Activated CD8-positive, alpha-beta memory T cell treated with anti-CD3 and anti-CD28 coated beads for 1 hour (primary cell): ENCODE measurements at places on chromosomes 3 and 15.

DNA sequence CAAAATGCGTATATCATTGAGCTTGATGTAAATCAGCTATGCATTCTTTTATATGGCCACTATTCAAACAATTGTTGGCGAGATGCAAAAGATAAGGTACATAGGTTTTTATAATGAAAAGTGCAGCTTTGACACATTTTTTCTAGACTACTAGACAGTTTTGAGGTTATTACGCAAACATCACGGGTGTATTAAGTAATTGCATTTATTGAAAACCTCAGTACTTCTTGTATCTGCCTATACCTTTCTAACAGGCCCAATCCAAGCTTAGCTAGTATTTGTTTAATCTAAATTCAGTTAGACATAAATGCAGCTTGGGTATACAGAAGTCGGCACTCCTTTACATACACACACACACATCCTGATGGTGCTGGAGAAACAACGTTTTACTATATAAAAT is 2.7 kb downstream of the SPESP1 start:
- no peak for DNase-seq

DNA sequence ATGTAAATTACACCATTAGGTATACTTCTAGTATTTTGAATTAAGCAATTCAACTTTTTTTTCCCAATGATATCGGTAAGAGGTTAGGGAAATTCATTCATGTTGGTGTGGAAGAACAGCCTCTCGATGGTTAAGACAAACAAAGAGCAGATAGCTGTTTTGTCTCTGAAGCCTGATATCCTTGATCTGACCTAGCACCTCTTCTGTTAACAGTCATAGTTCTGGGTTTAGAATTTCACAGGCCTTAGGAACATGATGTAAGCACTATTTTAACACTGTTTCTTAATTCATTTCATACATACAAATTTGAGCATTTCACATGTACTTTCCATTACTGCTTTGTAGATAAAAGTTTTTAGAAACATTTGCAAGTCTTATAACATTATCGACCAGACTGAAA is 367.5 kb upstream of the ZNF385D start:
- DNase-seq = no peak

DNA sequence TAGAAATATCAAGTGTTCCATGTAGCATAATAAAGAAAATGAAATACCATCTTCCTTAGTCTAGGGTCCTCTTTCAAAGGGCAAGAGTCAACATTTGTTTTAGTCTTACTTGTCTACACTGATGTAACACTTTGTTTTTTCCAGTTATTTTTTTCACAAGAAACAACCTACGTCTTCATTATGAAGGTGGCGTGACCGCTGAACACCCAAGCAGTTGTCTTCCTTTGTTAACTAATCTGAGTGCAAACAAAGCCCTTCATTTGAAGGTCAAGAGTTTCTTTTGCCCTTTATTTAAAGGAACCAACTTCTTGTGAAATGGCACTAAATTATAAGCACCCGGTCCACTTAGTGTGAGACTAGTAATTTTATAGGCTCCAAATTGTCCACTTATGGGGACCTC is 73.2 kb downstream of the CD47 start:
- no peak for DNase-seq

- no peak for DNase-seq
Observed at GRCh38 chr15:43469867-43470266, 23.1 kb downstream of the TP53BP1 start.

- no peak for DNase-seq
Observed at GRCh38 chr15:63514531-63514943, 10.1 kb downstream of the USP3 start.

GRCh38 chr3:8517487-8517886 is 15.9 kb downstream of the LMCD1 start:
- no peak for DNase-seq

DNA sequence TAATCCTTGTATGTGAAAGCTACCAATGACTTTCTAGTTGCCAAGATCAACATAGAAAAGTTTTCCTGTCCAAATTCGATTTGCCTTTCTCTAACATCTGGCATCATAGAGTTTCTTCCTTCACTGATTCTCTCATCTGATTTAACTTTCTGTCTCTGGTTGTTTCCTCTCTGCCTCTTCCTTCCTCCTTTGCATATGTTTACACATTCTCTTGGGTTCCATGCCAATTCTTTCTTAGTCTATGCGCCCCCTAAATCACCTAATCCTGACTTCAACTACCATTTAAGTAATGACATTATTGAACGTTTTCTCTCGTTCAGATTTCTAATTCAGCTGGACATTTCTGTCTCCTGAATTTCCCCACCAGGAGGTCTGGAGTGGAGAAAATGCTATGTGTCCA is 561.9 kb upstream of the TGFBR2 start:
- DNase-seq = no peak

DNA sequence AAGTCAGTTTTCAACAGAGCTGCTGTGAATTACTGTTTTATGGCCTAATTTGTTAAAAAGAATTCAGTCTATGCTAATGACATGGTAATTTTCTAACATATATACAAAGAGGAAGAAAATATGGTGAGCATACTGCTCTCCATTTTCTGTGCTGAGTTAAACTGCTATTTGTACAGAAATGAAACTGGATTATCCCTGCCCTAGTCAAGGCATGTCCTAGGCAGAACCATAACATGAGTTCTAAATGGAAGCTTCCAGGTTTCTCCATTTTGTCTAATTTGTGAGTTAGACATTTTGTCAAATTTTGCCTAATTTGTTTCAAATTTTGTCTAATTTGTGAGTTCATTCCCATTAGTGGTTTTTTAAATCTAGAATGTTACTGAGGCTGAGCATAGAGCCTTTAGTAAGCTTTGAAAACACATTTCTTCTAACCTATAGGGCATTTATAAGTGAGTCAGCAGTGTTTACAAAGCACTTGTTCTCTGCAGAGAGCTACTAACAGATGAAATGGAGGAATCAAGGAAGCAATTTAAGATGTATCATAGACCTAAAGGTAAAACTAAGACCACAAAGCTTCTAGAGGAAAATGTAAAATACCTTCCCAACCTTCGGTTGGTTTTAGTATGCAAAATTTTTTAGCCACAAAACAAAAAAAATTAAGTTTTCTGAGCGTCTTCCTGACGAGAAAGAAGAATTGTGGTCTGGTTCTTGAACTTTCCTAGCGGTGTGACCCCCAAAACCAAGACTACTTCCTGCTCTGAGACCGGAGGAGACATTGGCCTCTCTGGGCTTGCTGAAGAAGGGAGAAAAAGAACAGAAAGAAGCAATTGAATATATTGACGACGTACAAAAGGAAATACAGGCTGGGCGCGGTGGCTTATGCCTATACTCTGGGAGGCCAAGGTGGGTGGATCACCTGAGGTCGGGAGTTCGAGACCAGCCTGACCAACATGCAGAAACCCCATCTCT is 9.8 kb downstream of the P2RY14 start:
- DNase-seq = no peak

GRCh38 chr3:114584734-114585371 is 291.0 kb downstream of the TIGIT start:
- no peak for DNase-seq
